NCI-H2107 (cell line): ENCODE measurements at places on chromosomes 1 and 21.

DNA sequence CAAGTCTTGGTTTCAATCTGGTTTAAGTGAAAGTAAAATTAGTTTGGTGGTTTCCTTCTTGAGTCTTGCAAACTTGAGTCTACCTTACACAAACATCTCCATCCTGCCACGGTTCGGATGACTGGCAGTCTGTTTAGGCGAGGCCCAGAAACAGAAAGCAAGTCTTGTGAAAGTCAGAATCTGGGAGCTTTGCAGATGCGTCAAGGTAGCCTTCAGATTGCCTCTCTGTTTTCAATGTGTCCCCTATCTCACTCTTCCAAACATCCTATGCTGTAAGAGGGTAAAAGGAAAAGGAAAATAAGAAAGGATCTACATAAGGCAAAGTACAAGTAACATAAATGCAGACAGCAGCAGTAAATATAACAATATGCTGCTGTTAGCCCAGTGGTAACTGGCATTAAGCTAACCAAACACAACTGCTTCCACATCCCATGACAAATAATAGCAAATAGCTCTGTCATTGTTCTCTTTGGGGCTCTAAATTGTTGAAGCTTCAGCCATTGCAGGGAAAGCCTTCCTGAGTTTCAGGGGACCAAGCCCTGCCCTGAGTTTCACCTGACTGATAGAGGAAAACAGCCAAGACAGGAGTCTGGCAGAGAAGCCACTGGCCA lies 26.2 kb upstream of the C1orf105 start:
- no peak for DNase-seq

GRCh38 chr1:76868916-76869315 lies 1.6 kb downstream of the ST6GALNAC5 start:
- no peak for DNase-seq

GRCh38 chr1:5936621-5937372 lies 55.4 kb downstream of the NPHP4 start:
- no peak for DNase-seq

DNA sequence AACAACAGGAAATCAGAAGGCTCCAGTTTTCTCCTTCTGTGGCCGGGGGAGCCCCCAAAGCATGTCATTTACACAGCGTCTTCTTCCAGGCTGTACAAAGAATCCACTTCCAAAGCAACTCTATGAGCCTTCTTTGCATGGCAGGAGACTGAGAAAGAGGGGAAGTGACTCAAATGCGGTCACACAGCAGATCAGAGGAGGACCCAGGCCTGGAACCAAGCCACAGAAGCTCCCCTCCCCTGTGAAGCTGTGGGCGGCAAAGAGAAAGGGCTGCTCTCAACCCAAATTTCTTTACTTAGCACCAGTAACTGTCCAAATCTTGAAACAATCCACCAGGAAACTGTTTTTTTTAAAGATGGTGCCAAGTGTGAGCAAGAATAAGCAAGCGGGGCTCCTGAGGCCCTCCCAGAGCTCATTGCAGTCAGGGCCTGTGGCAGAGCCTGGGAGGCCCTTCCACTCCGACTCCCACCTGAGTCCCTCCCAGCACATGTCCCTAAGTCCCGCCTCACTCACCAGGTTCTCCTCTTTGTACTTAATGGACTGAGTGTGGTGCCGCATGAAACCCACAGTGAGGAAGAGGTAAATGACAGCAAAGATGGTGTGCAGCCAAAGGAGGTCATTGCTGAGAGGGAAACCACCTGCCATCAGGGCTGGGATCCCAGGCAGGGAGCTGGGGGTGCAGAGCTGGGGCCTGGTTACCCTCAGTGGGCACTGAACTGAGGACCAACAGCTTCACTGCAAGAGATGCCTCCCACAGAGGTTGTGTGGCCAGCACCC lies 15.9 kb downstream of the TMEM63A start:
- DNase-seq, result no peak
